ENCODE measurements at places on chromosomes 7 and 10. TPM values are rescaled to one million over a fixed set of nuclear protein-coding genes. Genes with fewer than 3 reads are reported as not detected.

GRCh38 chr10:118423800-118424442, 81.8 kb upstream of the FAM204A start:
- DNase-seq: peak; percentile 90
- H3K27me3 ChIP-seq: no peaks in the 10 kb centered on the region
- no peak overlapping the region for H3K27ac ChIP-seq
- H3K36me3 ChIP-seq: no peaks in the 10 kb centered on the region
- no peak overlapping the region for H3K4me3 ChIP-seq

DNA sequence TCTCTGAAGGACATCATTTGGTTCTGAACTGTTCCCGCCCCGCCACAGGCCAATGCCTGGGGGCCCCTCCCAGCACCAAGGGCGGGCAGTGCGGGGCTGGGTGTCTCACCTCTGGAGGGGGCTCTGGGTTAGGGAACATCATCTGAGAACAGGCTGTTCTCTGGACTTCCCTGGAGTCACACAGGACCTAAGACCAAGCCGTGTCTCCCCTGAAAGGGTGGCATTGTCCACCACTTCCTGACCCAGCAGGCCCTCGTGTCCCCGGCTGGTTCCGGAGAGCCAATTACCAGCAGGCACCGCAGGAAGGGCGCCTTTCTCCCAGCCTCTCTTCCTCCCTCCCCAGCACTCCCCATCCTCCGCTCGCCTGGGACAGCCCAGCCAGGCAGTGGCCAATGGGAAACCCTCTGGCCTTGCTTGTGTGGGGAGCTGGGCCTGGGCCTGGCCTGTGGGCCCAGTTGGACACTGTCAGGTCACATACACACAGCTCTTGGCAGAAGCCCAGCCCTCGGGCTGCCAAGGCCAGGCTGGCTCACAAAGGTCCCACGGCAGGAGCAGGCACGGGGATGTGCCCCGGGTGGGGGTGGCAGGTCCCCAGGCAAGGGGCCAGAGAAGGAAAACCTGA, 119.5 kb downstream of the SPDYE5 start:
- no peaks in the 10 kb centered on the region for H3K36me3 ChIP-seq
- H3K27ac ChIP-seq: no peak overlapping the region
- no peaks in the 10 kb centered on the region for H3K27me3 ChIP-seq
- no peak overlapping the region for H3K4me3 ChIP-seq
- peak; percentile 34 for DNase-seq

JCAD gene
- 234 TPM for total RNA-seq

DNA sequence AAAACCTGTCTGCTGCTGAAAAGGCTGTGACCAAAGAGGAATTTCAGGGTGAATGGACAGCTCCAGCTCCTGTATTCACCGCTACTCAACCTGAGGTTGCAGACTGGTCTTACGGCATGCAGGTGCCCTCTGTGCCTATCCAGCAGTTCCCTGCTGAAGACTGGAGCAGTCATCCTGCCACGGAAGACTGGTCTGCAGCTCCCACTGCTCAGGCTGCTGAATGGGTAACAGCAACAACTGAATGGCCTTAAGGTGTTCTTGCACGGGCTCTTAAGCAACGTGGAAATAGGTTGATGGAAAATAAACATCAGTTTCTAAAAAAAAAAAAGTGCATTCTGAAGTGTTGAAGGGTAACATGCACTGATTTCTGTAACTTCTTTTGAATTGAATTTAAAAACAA, 82.3 kb downstream of the DAGLB start:
- no peaks in the 10 kb centered on the region for H3K27me3 ChIP-seq
- no peaks in the 10 kb centered on the region for H3K36me3 ChIP-seq
- no peak for DNase-seq
- H3K27ac ChIP-seq: no peak overlapping the region

CFAP70 gene
- 1.7 TPM for total RNA-seq

All from endothelial cell (in vitro differentiated cells).